ENCODE measurements at places on chromosomes 5 and 9.

DNA sequence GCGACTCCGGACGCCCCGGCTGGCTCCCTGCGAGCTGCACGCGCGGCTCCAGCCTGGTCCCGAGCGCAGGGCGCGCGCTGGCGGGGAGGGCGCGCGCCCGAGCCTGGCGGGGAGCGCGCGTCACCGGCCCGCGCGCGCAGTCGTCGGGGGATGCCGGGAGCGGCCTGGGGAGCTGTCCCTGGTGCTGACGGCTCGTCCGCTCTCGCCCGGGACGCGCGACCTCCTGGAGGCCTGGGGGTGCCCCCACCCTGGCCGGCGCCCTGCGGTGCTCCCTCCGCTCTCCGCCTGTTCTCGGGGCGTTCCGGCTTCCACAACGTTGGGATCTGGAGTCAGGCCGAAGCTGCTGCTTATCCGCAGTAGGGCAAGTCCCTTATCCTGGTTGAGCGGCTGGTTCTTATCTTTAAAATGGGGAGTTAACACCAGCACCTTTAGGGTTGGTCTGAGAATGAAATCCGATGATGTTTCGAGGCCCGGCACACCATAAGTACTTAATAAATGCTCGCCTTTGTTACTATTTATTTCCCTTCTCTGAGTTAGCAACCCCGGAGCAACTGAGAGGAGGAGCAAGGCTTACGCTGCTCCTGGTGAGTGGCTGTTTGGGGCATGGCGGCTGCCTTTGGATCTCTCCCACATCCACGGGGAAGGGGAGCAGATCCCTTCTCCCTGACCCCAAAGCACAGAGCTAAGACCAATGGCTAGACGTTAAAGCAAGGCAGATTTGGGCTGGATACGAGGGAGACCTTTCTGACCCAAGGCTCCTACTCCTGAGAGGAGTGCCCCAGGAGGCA, at the start of gene FAM163B:
Gene FAM163B, minus strand, starts transcription at position 79 of the 788 bp plus-strand sequence. CDS start 29,166 bp downstream, outside the sequence.
- DNase-seq, result peak; percentile 77

DNA sequence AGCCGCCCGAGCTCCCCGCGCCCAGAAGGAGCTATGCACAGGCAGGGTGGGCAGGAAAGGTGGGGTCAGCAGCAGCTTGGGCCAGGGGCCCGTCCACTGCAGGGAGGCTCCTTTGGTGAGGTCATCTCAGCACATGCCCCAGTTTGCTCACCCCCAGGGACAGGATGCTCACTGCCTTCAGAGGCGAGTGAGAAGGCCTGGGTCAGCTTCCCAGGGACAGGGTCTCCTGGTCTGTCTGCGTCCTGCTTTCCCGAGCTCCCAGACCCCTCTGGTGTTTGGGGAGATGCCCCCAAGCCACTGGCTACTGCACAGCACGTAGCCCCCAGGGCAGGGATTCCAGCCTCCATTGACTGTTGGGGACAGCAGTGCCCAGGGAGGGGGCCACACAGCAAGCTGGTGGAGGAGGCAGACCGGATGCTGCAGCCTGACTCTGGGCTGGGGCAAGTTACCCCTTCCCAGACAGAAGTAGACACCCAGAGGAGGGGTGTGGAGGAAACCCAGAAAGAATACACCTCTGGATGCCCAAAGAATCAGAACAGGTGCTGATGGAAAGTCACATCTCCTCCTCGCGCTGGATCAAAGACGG, 581 bp upstream of the SARDH start:
- no peak for DNase-seq

DNA sequence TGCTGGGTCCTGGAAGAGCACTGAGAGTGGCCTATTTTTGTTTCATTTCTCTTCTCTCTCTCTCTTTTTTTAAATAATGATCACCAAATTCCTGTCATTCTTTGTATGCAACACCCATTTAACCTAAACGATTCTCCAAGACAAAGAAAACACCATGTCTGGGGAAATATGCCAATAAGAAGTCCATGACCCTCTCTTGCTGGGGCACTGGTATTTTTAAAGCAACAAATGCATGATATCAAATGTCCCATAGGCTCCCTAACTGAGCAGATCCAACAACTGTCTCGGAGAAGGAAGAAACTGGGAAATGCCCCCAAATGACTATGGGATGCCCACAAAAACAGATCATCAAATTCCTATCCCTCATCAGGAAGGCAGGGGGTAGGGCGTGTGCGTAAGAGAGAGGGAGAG, 567.4 kb downstream of the CCDC171 start:
- no peak for DNase-seq

- DNase-seq, result peak; percentile 3
These were observed 8.6 kb downstream of the SCGB3A2 start for GRCh38 chr5:147887026-147887627.

- DNase-seq, result no peak
These were observed 5.1 kb upstream of the RALGDS start for GRCh38 chr9:133125941-133126696.

DNA sequence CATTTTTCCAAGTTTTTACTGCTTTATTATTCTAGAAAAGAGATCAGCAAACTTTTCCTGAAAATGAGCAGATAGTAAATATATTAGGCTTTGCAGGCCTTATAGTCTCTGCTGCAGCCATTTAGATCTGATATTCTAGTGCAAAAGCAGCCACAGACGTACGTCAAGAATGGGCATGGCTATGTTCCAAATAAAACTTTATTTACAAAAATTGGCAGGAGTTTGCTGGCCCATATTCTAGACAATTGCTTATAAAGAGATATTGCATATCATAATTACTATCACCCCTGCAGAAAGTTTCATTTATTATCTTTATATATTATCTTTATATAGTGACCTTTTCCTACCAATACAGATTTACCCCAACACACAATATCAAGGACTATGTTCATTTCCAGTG, 161.9 kb upstream of the ACOT12 start:
- no peak for DNase-seq

DNA sequence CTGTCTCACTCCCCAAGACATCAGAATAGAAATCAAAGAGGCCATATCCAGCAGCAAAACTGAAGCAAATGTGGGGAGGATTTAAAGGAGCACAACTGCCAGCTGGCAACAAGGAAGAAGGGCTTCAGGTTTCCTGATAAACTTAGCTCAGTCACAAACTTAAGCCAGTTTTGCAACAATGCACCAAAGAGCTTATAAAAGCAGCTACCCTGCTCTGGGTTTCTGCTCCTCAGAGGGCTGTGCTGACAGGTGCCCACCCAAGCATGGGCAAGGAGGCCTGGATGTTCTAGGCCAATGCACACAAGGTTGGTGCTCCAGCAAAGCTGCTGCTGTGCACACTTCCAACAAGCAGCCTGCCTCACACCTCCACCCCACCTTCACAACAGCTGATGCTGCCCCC, 132.9 kb downstream of the SIL1 start:
- no peak for DNase-seq
